CMK (cell line): ENCODE measurements at places on chromosomes 4 and X.

GRCh38 chr4:106971636-106972035 is 64.5 kb downstream of the DKK2 start:
- no peak for DNase-seq

DNA sequence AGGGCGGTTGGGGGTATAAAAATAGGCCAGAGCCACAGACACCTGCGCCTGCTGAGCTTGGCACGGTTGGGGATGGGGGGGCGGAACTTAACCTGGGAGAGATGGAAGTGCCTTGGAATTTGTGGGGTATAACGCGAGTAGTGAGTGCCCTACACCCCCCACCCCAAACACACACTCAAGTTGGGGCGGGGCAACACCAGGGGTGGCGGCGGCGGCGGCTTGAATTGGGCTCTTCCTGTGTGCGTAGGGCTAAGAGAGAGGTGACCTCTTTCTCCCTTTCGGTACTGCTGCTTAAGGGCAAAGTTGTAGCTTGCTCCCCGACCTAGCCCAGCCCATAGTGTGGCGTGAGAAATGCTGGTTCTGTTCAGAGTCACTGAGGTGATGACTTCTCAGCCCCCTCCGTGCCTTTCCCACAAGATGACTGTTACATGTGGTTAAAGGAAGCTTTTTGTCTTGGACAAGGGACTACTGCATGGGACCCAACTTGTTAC is 839 bp downstream of the STK26 start:
- no peak for DNase-seq

- no peak for DNase-seq
Observed at GRCh38 chr4:3867403-3868100, 101.4 kb downstream of the ADRA2C start.

GRCh38 chrX:136827026-136827425 is 46.3 kb upstream of the ARHGEF6 start:
- DNase-seq: no peak

GRCh38 chr4:17763931-17764330 is 17.5 kb downstream of the FAM184B start:
- DNase-seq: no peak

DNA sequence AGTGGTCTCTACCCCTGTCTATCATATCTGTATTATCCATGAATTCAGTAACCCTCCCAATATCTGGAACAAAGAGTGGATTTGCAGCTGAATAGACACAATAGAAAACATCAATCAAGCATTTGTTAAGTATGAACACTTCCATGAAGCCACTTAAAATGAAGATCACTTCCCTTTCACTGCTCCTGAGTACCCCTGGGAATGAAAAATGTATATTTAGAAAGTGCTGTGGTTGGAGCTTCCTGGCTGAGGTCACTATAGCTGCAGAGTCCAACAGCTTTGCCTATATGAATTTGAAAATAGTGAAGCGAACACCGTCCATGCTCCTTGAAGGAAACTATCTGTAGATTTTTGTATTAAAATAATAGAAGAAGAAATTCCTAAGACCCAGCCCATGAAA is 227.0 kb downstream of the DTHD1 start:
- DNase-seq: no peak

DNA sequence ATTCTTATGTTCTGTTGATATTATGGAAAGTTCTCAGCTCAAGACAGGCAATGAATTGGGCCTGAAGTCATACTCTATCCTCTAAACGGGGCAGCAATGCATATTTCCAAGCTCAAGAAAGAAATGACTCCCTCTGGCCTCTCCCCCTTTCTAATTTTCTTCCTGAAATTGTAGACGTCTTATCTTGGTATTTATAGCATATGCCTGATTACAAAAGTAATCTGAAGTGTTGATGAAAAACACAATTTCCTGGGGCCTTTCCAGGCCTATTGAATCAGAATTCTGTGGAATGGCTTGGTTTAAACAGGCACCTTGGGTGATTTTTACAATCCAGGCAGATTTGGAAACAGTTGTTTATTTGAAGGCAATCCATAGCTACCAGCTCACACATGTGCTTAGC is 21.4 kb upstream of the PGRMC2 start:
- no peak for DNase-seq

DNA sequence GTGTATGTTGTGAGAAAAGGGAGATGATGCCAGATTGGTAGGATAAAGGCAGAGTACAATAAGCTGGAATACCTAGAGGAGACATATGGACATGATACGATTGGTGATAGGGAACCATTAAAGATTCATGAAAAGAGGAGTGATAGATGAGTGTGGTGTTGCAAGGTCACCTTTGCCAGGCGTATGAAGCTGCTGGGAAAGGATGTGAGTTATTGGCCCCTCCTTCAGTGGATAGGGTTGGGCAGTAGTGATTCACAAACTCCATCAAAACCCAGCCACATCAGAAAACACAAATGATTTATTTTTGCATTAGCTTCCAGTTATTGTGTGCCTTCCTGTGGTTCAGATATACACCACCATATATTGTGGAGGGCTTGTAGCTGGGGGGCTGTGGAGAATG is 34.3 kb downstream of the TMEM164 start:
- DNase-seq: no peak

DNA sequence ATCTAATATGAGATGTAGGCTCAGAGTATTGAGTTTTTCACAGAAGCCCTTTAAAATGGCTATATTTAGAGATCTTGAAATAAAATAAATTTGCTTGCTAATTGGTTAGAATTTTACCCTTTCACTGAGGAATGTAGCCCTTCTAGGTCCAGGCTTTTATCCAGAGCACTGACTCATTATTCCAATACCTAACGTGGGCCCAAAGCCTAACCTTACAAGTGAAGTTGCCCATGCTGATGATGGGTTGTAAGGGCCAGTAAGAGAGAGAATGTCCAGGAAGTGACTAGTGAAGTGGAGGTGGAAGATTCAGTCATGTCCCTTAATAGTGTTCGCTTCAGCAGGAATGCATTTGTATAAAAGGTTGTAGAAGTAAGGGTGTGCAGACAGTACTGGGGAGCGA is 155.9 kb downstream of the STIM2 start:
- DNase-seq: no peak

GRCh38 chr4:153705743-153706468 is 21.8 kb downstream of the TLR2 start:
- peak; percentile 4 for DNase-seq

GRCh38 chr4:39587881-39588280 is 50.8 kb downstream of the SMIM14 start:
- DNase-seq: no peak

- no peak for DNase-seq
Observed at GRCh38 chrX:53279296-53280237, 1.8 kb downstream of the IQSEC2 start.

- DNase-seq: no peak
Observed at GRCh38 chrX:6959006-6959405, 188.5 kb upstream of the STS start.

GRCh38 chr4:163482190-163482589 is 8.6 kb upstream of the TKTL2 start:
- no peak for DNase-seq

DNA sequence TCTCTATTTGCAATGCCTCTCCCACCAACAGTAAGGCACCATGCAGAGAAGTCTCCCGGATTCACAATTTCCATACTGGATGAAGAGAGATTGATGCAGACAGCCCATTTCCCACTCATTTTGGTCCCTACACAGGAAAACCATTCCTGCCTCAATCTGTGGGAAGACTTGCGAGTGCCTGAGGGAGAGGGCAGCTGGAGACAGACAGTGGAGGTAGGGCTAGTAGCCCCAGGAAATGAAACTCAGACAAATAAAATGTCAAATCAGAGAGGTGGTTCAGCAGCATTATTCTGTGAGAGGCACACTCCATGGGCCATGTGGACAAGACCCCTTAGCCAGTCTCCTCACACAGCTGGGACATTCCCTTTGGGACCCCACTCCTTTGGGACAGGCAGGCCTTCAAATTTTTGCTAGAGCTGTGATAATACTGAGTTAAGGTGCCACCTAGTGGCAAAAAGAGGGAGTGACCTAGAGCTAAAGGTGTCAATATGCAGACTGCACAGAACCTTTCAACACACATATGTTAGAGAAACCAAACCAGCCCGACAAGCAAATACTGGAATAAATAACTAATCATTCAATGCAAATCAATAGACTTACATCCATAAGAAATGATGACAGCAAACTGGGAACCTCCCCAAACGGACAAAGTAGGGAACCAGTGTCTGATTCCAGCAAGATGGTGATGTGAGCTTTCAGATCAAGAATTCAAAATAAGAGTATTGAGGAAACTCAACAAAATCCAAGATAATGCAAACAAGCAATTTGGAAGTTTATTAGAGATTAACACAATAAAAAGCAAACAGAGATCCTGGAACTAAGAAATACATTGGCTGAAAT is 1865.3 kb upstream of the AGA start:
- peak; percentile 0 for DNase-seq

DNA sequence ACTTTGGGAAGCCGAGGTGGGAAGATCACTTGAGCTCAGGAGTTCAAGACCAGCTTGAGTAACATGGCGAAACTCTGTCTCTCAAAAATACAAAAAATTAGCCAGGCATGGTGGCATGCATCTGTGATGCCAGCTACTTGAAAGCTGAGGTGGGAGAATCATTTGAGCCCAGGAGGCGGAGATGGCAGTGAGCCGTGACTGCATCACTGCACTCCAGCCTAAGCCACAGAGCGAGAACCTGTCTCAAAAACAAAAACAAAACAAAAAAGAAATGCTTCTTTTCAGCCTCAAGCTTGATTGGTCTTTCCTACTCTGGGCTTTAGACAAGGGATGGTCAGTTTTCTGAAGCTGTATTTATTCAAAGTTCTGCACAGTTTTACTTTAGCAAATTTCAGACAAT is 15.8 kb upstream of the DHRSX start:
- DNase-seq: no peak
